Hippocampal formation (tissue), 2 donors: ENCODE measurements at places on chromosomes 6 and 20.
A peak's percentile ranks its signal among the peaks of the same experiment; 100 is the strongest.

GRCh38 chr6:75204217-75204958, 1.5 kb downstream of the COL12A1 start:
- DNase-seq = peak; percentile 33

DNA sequence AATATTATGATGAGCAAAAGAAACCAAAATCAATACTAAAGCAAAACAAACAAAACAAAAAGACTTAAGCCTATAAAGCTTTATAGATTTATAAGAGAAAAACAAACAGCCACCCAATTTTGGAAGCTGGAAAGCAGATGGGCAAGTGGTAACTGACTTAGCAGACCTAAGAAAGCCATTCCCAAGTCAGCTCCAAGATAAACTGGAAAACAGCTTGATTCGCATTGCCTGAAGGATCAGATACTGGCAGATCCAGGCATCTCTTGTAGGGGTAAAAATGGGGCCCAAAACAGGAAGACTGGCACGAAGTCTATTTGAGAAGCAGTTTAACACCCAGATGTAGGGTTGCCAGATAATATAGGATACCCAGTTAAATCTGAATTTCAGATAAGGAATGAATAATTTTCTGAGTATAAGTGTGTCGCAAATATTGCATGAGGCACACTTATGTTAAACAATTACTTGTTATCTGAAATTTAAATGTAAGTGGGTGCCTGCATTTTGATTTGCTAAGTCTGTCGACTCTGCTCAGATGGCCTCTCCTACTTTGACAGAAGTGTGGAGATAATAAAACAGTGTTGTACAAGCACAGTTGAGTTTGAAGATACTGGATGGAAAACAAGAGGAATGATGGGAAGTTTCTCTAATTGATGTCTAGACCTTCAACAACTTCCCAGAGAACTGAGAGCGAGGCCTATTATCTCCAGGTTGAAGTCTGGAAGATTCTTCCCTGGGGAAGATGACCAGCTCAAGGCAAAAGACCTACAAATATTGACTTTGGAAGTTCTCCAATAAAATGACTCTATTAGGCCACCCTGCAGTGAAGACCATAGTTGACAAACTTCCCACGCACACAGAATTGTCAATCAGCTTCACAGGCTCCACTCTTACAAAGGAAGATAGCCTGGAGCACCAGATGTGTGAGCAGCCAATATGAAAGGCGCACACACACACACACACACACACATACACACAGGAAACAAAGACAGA, 113.4 kb downstream of the FAM50B start:
- no peak for DNase-seq

DNA sequence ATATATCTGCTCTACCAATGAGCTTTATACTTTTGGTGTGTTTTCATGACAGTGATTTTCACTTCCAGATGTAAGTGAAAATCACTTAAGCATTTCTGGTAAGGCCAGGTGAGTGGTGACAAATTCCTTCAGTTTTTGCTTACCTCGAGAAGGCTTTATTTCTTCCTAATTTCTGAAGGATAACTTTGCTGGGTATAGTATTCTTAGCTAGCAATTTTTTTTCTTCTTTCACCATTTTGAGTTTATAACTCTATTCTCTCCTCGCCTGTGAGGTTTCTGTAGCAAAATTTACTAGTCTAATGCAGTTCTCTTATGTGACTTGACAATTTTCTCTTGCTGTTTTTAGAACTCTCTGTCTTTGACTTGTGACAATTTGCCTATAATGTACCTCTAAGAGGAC, 7.1 kb downstream of the FHL5 start:
- DNase-seq = no peak

GRCh38 chr20:3111507-3111906, 27.0 kb upstream of the AVP start:
- DNase-seq = no peak

GRCh38 chr6:110517601-110518281, 41.3 kb upstream of the SLC22A16 start:
- no peak for DNase-seq

DNA sequence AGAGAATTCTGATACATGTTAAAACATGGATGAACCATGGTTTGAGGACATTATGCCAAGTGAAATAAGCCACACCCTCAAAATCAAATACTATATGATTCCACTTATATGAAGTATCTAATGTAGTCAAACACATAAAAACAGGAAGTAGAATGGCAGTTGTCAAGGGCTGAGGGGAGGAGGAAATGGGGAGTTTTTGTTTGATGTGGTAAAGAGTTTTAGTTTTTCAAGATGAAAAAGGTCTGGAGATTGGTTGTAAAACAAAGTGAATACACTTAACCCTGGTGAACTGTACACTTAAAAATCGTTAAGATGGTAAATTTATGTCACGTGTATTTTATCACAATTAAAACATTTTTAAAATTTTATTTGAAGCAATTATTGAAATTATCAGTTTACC, 127.4 kb upstream of the GRIK2 start:
- no peak for DNase-seq

DNA sequence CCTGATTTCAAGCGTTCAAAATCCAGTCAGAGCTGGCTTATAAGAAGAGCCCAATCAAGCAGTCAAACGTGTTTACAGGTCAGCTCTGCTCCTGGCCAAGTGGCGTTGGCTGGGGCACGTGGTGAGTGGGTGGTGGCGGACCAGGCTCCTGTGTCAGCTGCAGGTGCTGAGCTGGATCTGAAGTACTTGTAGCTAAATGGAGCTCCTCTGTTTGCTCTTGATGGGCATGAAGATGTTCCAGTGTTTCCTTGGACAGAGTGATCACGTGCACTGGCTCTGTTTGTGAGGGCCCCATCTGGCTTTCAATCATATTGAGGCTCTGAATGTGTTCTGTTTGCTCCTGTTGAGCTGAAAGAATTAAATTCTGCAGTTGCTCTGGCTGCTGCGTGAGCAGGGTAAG, 10.2 kb upstream of the MICAL1 start:
- DNase-seq = peak; percentile 71

GRCh38 chr20:57849521-57850215, 139.9 kb upstream of the PMEPA1 start:
- no peak for DNase-seq

DNA sequence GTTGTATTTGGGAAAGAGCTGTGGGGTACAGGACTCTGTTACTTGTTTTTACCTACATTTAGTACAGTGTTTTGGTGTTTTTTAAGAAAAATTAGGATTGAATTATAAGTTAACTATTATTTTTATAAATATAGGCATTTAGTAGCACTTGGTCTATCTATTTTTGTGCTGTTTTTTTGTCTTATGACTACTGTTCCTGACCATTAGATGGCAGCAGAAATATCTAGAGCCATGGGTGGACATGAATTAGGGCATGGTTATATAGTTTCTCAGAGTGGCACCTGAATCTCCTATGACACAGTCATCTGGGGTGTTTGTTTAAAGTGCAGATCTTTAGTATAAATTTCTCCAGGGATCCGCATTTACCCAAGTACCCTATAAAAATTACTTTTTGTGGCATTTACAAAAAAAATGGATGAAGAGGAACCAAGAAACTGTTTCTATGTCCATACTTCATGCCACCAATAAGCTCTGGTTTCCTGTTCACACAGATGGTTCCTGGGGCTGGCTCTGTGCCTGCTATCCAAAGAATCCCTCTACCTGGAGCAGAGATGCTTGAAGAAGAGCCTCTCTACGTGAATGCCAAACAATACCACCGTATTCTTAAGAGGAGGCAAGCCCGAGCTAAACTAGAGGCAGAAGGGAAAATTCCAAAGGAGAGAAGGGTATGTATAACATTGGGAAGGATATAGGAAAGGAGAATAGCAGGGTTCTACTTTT, 19.8 kb downstream of the NFYA start:
- DNase-seq = peak; percentile 20

GRCh38 chr20:57772349-57772964, 62.6 kb upstream of the PMEPA1 start:
- no peak for DNase-seq

DNA sequence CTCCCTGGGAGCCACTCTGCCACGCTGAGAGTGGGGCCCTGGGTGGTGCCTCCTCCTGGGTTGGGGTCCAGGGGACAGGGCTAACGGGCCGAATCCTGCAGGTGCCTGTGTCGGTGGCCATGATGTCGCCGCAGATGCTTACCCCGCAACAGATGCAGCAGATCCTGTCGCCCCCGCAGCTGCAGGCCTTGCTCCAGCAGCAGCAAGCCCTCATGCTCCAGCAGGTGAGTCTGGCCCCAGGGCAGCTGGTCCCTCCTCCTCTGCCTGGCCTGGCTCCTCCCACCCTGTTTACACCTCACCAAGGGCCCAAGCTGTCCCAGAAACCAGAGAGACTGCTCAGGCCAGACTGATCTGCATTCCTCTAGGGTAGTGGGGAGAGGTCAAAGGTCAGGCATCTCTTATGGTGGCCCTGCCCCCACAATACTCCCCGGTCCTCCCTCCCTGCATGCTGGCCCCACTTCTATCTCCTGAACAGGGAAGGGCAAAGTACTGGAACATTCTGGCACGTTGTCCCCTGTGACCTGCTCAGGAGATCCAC, 38.6 kb downstream of the FOXP4 start:
- no peak for DNase-seq

DNA sequence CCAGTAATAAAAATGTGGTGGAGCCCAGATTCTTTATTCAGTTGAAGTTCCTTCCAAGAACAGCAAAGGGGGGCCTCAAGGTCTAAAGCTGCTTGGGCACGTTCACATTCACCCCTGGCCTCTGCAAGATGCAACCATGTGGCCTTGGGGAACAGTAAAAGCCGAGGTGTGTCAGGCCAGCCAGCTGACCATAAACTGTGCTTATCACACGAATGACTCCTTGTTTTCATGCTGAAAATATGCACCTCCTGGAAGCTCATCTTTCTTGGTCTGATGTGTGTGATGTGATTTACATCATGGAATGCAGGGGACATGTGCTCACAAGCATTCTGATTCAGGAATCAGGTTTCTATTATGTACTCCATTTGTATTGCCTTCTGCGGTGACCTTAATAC, 211.6 kb upstream of the MARCKS start:
- no peak for DNase-seq

DNA sequence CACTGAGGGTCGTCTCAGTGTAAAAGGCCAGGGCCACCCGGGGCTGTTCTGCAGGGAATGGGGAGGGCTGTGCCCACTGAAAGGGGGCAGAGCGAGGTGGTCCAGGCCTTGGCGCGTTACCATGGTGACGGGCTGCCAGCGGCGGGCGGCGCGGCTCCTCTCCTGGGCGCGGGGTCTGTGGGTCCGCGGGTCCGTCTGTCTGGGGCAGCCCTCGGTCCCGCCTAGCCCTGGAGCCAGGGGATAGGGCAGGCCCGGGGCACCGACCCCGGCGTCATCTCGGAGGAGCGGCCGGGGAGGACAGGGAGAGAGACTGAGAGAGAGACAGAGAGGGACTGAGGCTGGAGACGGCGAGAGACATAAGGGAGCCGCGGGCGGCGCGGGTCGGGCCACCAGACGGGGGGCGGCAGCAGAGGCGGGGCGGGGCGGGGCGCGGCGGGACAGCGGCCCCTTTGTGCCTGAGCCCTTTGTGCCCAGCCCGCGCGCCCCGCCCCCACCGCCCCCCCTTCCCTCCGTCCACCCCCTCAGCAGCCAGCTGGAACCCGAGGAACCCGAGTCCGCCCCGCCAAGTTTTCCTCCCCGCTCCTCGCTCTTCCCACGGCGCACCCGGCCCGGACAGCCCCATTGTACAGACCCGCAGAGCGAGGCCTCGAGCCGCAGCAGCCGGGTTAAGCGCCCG, at the start of gene KIAA1755:
TSS of gene KIAA1755 (minus strand) at position 358 of the 676 bp plus-strand sequence. CDS start at position 123, 235 bp downstream.
- DNase-seq = peak; percentile 79

- no peak for DNase-seq
These were observed 8.3 kb downstream of the NHSL1 start for GRCh38 chr6:138491017-138491416.
